ENCODE measurements at places on chromosomes 7 and 10.
A peak's percentile ranks its signal among the peaks of the same experiment; 100 is the strongest.

GRCh38 chr10:100101192-100102076 lies 19.8 kb upstream of the CPN1 start:
- no peak for DNase-seq

- no peak for DNase-seq
Measured at GRCh38 chr10:65125212-65125611, 1604.0 kb downstream of the REEP3 start.

DNA sequence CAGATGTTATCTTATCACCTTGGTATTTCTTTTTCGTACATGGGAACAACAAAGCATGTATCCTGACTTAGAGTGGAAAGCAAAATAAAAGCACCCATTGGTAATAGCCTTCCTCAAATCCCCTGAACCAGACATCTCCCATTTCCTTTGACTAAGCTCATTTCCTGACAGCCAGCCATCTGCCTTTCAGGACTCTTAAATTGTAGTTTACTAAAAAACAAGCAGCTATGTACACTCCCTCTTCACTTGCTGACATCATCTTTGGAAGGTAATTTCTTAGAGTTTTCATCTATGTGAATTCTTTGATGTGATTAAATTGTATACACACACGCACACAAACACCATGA lies 40.7 kb downstream of the ARL4A start:
- DNase-seq: no peak

- no peak for DNase-seq
Measured at GRCh38 chr10:102111276-102111675, 8.9 kb downstream of the LDB1 start.

DNA sequence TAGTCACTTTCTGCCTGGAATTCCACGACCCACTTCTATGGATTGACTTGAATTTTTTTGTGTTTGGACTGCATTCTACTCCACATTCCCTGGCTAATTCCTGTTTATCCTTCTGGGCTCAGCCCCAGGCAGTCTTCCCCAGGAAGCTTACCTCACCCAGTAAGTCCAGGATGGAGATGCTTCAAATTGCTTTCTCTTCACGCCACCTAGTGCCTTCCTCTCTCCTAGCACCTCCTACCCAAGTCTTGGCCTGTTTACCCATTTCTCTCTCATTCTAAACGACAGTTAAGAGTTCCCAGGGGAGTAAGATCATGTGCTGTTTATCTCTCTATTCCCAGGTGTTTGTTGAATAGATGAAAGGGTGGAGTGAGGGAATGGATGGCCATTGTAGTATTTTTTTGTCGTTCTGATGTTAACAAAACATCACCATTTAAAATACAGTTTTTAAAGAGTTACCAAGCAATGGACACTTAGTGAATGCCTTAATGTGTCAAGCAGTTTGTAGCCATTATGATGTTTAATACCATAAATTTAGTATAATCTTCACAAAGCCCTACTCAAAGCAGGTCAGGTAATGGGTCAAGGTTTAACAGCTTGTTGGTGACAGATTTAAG lies 45.5 kb upstream of the TARP start:
- DNase-seq: peak; percentile 31

DNA sequence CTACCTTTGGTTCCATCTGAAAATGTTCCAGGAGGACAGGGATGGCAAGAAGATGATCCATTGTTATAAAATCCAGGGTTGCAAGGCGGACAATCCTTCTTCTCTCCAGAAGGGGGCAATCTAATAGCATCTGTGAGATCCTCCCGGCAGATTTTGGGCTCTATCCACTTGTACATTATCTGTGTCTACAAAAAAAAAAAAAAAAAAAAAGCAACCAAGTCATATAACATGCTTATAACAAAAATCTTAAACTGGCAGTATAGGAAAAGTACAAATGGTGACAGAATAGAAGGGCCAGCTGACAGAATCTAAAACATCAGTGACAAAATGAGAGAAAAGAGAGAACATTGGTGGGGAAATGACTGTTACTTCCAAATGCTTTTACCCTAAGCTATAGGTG lies 132.7 kb downstream of the ELAPOR2 start:
- DNase-seq: peak; percentile 35

- DNase-seq: no peak
Measured at GRCh38 chr7:121244120-121244870, 84.5 kb upstream of the WNT16 start.

DNA sequence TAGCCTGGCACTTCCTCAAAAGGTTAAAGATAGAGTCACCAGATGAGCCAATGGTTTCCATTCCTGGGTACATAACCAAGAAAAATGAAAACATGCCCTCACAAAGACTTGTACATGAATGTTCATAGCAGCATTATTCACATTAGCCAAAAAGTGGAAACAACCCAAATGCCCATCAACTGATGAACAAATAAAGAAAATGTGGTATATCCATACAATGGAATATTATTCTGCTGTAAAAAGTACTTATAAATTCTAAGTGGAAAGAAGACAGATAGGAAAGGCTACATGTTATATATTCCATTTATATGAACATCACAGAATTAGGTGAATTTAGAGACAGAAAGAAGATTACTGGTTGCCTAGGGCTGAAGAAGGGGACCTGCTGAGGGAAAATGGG lies 10.7 kb upstream of the SLC16A9 start:
- DNase-seq: no peak

GRCh38 chr7:123712619-123713018 lies 36.2 kb downstream of the WASL start:
- DNase-seq: no peak

DNA sequence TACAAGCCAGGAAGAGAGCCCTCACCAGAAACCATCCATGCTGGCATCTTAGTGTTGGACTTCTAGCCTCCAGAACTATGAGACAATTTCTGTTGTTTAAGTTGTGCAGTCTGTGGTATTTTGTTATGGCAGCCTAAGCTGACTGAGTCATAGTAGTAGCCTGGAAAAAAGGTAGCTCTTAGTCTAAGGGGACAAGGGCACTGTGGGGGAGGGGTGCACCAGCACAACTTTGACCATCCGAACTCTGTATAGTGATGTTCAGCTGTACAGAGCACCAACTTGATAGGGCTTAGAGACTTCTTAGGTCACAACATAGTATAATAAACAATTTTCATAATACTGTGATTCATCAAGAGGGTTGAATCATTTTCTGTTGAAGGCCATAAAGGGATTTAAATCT lies 14.3 kb downstream of the EIF4EBP2 start:
- no peak for DNase-seq

DNA sequence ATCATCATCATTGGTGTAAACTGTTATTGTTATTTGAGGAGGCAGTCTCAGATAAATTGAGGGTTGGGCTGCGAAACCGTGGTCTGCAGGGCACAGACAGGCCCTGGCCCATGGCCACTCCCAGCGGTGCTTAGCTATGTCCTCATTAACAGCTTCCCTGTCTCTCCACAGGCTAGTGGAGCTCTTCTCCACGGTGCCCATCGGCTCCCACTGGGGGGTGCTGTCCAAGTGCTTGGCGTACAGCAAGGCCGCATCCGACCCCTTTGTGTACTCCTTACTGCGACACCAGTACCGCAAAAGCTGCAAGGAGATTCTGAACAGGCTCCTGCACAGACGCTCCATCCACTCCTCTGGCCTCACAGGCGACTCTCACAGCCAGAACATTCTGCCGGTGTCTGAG lies 21.6 kb downstream of the GPR26 start:
- no peak for DNase-seq

DNA sequence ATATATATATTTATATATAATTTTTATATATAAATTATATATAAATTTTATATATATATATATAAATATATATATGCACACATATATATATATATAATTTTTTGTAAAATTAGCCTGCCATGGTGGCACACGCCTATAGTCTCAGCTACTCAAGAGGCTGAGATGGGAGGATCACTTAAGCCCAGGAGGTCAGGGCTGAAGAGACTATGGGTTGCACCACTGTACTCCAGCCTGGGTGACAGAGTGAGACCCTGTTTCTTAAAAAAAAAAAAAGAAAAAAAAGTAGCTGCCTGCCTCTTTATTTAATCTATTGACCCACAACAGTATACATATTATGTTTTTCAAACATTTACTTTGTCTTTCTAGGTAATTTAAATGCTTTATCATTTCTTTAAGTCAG lies 19.2 kb downstream of the BCAP29 start:
- no peak for DNase-seq

DNA sequence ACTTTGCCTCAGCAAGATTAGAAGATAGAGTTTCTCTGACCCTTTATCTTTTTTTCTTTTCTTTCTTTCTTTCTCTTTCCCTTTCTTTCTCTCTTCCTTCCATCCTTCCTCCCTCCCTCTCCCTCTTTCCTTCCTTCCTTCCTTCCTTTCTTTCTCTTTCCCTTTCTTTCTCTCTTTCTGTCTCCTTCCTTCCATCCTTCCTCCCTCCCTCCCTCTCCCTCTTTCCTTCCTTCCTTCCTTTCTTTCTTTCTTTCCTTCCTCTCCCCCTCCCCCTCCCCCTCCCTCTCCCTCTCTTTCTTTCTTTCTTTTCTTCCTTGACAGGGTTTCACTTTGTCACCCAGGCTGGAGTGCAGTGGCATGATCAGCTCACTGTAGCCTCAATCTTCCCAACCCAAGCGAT lies 40.2 kb upstream of the LCOR start:
- no peak for DNase-seq

DNA sequence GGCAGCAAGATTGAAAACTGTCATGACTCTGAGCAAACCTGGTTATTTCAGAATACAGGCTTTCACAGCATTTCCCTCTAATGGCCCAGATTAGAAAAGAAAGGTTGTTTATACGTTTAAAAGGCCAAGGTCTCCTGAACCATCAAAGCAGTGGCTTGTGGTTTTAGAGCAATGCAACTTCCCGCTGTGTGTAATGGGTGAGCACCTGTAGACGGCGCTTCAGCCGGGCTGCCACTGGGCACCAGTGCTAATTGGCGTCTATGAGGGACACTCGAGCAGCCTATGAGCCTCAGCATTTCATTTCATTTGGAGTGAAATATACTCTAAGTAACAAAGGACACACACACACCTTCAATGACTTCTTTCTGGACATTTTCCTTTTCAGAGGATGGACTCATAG lies 671.0 kb upstream of the FZD8 start:
- no peak for DNase-seq

- no peak for DNase-seq
Measured at GRCh38 chr10:56831681-56832080, 470.6 kb upstream of the ZWINT start.

DNA sequence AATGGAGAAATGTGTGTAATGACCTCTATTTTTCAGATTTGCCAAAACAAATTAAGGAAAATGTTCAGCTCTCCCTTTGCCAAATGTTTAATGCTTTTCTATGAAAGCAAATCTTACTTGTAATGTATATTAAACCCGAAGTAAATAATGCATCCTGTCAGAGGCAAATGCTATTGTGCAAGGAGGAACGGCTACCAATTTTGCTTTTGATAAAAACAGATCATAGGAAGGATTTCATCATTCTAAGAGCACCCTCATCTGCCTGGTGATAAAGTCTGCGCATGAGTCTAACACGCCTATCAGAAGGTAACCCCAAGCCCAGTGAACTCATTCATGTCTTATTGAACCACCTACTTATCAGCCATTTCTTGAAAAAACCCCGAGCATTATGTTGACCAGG lies 412.4 kb upstream of the MKI67 start:
- DNase-seq: no peak

DNA sequence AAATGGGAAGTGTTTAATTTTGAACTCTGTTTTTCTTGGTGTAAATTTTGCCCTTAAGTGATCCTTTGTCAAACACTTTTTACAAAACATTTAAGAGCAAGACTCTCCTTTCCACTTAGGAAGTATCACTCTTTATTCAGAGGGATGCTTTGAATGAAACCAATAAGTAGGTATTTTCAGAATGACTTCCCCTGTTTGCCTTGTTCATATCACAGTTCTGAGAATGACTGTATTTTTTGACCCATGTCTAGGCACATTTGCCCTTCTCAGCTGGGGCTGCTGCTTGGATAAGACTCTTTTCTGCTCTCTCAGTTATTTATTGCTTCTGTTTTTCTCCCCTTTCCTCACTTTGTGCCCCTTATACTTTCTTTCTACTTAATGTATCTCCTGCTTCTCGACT lies 98.2 kb downstream of the CCNY start:
- no peak for DNase-seq

- DNase-seq: no peak
Measured at GRCh38 chr7:65222655-65223054, 151.0 kb upstream of the ZNF92 start.

GRCh38 chr10:31693491-31693890 lies 235.1 kb downstream of the ARHGAP12 start:
- DNase-seq: no peak

DNA sequence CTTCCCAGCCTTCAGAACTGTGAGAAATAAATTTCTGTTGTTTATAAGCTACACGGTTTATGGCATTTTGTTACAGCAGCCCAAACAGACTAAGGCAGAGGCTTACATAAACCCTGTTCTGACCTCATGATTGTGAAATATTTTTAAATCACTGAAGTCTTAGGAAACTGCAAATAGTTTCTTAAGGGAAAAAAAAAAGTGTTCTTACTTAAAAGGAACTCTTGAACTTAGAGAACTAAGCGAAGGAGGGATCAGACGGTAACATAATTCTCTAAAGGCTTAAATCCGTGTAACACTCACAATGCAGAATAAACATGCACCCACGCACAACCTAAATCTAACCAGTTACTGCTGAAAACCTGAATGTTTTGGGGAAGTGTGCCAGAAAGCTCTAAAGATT lies 749.1 kb upstream of the LRRTM3 start:
- no peak for DNase-seq

DNA sequence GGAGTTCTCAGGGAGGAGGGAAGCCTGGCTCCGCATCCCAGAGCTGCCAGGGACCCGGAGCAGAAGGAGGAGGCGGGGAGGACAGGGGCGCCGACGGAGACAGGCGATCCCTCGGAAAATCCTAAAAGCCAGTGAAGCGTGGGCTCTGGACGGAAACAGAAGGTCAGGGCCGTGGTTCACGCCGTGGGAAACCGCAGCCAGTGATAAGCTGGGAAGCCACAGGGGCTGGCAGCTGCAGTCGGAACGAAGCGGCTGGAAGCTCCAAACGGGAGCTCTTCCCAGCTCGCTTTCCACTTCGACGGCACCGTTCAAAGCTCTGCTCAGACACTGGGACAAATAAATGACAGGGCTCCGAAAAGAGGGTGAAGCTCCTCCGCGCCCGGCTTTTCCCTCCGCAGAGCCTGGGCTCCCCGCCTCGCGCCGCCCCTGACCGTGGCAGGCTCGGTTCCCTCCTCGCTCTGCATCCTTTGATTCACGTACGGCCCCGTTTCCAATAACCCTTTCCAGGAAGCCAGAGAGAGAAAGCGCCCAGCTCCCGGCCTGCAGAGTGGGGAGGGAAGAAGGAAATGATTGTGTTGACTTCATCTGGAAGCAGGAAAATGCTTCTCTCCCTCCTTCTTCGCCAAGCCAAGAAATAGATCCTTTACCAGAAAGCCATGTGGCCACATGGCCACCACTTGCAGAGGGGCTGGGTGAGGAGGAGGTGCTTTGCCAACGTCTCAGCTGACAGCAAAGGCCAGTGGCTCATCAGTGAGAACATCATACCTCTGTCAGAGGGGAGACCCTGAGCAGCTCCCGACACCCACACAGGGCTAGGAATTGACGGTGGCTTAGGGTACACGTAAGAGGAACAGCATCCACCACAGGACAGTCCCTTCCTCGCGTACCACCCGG lies 57.4 kb downstream of the ADRB1 start:
- no peak for DNase-seq

- DNase-seq: no peak
Measured at GRCh38 chr10:80540981-80541750, 3.5 kb downstream of the SH2D4B start.

Measured in CD4-positive, alpha-beta T cell treated with Interleukin-6 at 100 ng/mL for 8 hours (primary cell).